B cell (primary cell): ENCODE measurements at places on chromosomes 4 and X.

- H3K27me3 ChIP-seq: no peaks in the 10 kb centered on the region
- H3K4me3 ChIP-seq: peak overlapping the region; percentile 86
- DNase-seq: peak; percentile 66
- H3K36me3 ChIP-seq: no peaks in the 10 kb centered on the region
- peak overlapping the region; percentile 78 for H3K27ac ChIP-seq
Observed at GRCh38 chr4:114599231-114599902, 760 bp downstream of the UGT8 start.

GRCh38 chr4:87930629-87931028 is 44.9 kb upstream of the SPP1 start:
- no peaks in the 10 kb centered on the region for H3K4me1 ChIP-seq
- H3K27ac ChIP-seq: no peak overlapping the region
- no peaks in the 10 kb centered on the region for H3K27me3 ChIP-seq
- no peak for DNase-seq

DNA sequence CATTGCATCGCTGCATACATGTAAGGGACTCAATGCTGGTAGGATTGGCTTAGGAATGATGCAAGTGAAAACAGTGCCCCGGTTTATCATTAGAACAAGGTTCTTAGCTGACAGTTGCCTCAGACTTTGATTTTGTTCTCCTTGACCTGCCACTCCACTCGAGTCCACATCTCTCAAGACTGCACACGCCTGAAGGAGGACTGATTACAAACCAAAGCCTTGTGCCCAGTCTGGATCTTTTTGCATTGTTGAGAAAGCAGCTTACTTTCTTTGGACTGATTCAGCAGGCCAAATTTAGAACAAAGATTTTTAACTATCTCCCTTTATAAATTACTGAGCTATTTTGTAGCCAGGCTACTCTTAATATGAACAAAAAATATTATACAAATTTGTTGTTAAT is 125.6 kb downstream of the PTTG2 start:
- no peaks in the 10 kb centered on the region for H3K27me3 ChIP-seq
- peaks cover 58% of the 10 kb centered on the region for H3K36me3 ChIP-seq
- no peak overlapping the region for H3K4me3 ChIP-seq

DNA sequence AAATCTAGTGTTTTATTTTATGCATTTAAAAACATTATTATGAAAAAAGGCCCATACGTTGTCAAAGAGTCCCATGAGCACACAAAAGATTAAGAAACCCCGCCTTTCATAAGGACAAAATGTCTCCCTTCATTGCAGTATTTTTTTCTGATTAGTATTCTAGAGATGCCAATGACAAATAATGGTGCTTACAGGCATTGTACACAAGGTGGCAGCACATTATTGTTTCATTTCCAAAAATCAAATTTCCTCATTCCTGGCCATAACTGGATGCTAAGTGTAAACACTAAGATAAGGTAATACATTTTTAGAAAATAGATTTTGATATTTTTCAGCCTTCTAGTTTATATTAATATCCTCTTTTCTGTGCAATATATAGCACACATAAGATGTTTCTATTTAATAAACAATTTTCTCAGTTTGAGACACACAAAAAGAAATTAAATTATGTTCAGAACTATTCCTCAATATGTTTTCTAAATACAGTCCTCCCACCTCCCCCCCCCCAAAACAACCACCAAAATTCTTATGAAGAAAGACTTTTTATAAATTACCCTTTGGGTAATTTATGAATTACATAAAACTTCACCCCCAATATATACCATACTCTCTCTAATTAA is 47.7 kb downstream of the TIGD2 start:
- no peak overlapping the region for H3K4me3 ChIP-seq
- H3K4me1 ChIP-seq: no peaks in the 10 kb centered on the region
- no peaks in the 10 kb centered on the region for H3K36me3 ChIP-seq
- H3K27me3 ChIP-seq: no peaks in the 10 kb centered on the region
- peak; percentile 57 for DNase-seq

DNA sequence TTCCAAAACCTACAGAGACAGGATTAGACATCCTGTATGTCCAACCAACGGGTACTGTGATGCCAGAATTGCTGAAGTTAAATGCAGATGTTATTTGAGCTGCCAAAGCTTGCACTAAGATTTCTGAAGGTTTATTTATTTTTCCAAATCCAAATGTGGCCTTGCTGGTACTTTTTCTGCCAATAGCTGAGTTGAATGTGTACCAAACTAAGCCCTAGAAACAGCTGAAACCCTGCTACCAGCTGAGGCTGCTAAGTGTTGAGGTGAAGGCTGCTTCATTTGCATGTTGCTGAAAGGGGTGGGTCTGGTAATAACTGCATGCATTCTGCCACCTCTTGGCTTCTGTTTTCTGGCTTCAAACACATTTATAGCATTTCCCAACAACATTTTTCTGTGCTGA is 366.5 kb downstream of the FAT4 start:
- no peak for DNase-seq
- H3K4me1 ChIP-seq: no peaks in the 10 kb centered on the region
- H3K27ac ChIP-seq: no peak overlapping the region
- H3K4me3 ChIP-seq: no peak overlapping the region
- H3K27me3 ChIP-seq: no peaks in the 10 kb centered on the region

DNA sequence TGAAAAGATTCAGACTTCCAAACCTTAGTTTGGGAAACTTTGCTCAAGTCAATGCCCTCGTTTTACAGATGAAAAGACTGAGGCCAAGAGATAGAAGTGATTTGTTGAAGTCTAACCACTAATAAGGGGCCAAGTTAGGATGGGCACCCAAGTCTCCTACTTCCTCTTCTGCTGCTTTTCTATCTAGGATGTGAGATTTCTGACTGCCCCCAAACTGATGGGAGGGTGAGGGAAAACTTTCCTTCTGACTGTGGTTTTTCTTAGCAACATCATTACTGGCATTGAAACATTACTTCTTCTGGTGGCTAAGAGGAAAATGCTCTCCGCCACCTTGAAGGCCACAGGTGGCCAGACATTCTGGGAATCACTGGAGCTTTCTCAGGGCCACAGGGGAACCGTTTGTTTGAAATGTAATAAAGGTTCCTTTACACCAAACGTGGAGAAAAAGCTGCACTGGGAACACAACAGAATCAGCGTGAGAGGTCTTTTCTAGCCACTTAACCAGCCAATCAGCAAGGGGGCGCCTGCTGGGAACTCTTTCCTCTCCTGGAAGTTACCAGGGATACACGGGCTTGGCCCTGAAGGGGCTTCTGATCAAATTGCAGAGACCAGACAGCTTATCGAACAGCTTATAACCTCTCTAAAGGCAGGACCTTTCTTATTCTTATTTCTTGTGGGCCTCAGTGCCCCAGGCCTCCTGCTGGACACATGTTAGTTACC is 115.9 kb upstream of the TEX13D start:
- H3K27ac ChIP-seq: no peak overlapping the region
- DNase-seq: no peak
- no peak overlapping the region for H3K4me3 ChIP-seq
- no peaks in the 10 kb centered on the region for H3K36me3 ChIP-seq
- peaks cover 38% of the 10 kb centered on the region for H3K4me1 ChIP-seq

GRCh38 chr4:137543198-137543597 is 10.9 kb upstream of the PCDH18 start:
- H3K4me3 ChIP-seq: no peak overlapping the region
- no peak for DNase-seq
- no peaks in the 10 kb centered on the region for H3K4me1 ChIP-seq
- H3K36me3 ChIP-seq: no peaks in the 10 kb centered on the region
- no peak overlapping the region for H3K27ac ChIP-seq

- DNase-seq: no peak
- H3K27ac ChIP-seq: no peak overlapping the region
- H3K4me3 ChIP-seq: no peak overlapping the region
- H3K36me3 ChIP-seq: no peaks in the 10 kb centered on the region
- no peaks in the 10 kb centered on the region for H3K4me1 ChIP-seq
Observed at GRCh38 chr4:147313108-147313507, 167.8 kb upstream of the EDNRA start.

DNA sequence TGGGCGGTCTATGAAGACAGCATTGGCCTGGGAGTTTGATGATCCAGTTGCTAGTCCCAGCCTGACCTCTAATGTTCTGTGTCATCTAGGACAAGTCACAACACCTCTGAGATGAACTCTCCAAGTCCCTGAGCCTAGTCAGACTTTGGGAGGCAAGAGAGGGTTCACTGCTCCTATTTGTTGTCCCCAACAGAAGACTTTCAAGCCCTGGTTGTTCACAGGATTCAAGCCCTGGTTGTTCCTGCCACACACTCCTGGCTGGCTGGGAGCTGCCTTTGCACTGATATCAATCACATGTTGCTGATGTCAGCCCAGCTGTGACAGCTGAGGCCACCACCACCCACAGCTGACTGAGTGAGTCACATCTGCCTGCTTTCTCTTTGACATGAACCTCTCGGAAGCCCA is 253.2 kb upstream of the RASGEF1B start:
- H3K4me3 ChIP-seq: no peak overlapping the region
- no peaks in the 10 kb centered on the region for H3K36me3 ChIP-seq
- peak; percentile 46 for DNase-seq

GRCh38 chr4:27148211-27148895 is 287.7 kb downstream of the STIM2 start:
- DNase-seq: no peak
- no peak overlapping the region for H3K4me3 ChIP-seq
- no peak overlapping the region for H3K27ac ChIP-seq
- no peaks in the 10 kb centered on the region for H3K4me1 ChIP-seq
- no peaks in the 10 kb centered on the region for H3K27me3 ChIP-seq
- H3K36me3 ChIP-seq: no peaks in the 10 kb centered on the region

GRCh38 chr4:102862747-102863146 is 6.0 kb upstream of the CISD2 start:
- peaks cover 10% of the 10 kb centered on the region for H3K4me1 ChIP-seq
- peak overlapping the region; percentile 27 for H3K27ac ChIP-seq
- H3K36me3 ChIP-seq: no peaks in the 10 kb centered on the region
- no peak for DNase-seq
- H3K27me3 ChIP-seq: no peaks in the 10 kb centered on the region

DNA sequence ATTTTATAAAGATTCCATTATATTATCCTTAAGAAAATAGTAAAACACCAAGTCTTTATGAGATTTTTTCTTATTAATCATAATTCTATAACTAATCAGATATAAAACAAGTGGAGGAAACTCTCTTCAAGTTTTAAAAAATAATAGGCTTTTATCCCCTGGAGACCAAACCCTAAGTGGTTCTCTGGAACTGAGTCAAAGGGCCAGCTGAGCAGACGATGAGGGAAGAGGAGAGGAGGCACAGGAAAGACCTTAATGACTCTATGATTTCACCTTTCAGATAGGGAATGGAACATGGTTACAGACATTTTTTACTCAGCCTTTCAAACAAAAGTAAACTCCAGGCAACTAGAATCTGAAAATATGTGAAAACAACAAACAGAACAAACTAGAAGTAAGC is 201.8 kb downstream of the SLC39A8 start:
- H3K4me3 ChIP-seq: no peak overlapping the region
- no peaks in the 10 kb centered on the region for H3K27me3 ChIP-seq
- DNase-seq: no peak
- no peaks in the 10 kb centered on the region for H3K36me3 ChIP-seq
- no peaks in the 10 kb centered on the region for H3K4me1 ChIP-seq
- H3K27ac ChIP-seq: no peak overlapping the region

GRCh38 chr4:95155759-95156451 is 392.9 kb downstream of the UNC5C start:
- no peaks in the 10 kb centered on the region for H3K4me1 ChIP-seq
- DNase-seq: no peak
- no peaks in the 10 kb centered on the region for H3K36me3 ChIP-seq
- H3K4me3 ChIP-seq: no peak overlapping the region

GRCh38 chr4:234178-234577 is 71.1 kb downstream of the ZNF732 start:
- no peak overlapping the region for H3K27ac ChIP-seq
- no peak for DNase-seq
- no peaks in the 10 kb centered on the region for H3K27me3 ChIP-seq
- no peaks in the 10 kb centered on the region for H3K36me3 ChIP-seq

DNA sequence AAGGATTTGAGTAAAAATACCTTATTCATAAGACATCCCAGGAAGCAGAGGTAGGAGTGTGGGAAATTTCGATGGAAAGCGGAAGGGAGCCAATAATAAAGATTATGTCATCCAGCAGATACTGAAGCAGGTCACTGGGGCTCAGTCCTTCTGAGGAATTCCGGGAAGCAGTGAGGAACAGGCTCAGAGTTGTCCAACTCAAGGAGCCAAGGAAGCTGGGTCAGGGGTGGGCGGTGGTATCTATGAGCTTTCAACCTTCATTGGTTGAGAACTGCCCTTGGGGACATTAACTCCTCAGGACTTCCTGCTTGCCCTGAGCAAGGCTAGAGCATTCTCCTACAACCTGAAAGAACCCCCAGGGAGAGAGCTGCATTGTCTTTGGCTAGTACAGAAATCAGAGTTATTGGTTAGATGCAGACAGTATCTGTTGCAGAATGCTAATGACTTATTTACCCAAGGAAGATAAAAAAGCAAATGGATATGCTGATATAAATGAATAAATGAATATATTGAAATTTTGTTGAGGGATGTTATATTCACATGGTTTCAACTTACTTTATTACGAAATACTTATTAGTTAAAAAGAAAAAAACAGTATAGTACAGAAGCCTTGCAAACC is 68.2 kb downstream of the DMP1 start:
- no peaks in the 10 kb centered on the region for H3K36me3 ChIP-seq
- no peak overlapping the region for H3K4me3 ChIP-seq
- H3K27ac ChIP-seq: no peak overlapping the region
- no peaks in the 10 kb centered on the region for H3K27me3 ChIP-seq
- no peaks in the 10 kb centered on the region for H3K4me1 ChIP-seq

GRCh38 chr4:83731609-83732008 is 195.7 kb downstream of the GPAT3 start:
- no peaks in the 10 kb centered on the region for H3K36me3 ChIP-seq
- H3K27me3 ChIP-seq: peaks cover 2% of the 10 kb centered on the region
- no peak overlapping the region for H3K27ac ChIP-seq
- H3K4me1 ChIP-seq: no peaks in the 10 kb centered on the region

DNA sequence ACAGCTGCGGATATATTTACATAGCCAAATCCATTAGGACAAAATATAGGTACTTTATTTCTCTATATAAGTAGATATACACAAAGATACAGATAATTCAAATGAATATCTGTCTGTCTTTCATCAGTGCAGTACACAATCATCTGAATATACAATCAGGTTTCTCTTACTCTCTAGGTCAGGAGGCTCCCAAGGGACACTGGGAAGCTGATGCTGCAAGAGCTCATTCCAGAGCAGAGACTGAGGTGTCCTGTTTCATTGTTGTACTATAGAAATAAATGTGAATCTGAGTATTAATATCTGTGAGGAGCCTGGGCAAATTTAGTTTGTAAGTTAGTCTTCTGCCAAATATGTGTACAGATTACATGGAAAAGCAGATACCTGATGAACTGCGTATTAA is 4.2 kb downstream of the TLL1 start:
- H3K27me3 ChIP-seq: peaks cover 34% of the 10 kb centered on the region
- peaks cover 4% of the 10 kb centered on the region for H3K4me1 ChIP-seq
- no peak overlapping the region for H3K4me3 ChIP-seq
- DNase-seq: no peak

DNA sequence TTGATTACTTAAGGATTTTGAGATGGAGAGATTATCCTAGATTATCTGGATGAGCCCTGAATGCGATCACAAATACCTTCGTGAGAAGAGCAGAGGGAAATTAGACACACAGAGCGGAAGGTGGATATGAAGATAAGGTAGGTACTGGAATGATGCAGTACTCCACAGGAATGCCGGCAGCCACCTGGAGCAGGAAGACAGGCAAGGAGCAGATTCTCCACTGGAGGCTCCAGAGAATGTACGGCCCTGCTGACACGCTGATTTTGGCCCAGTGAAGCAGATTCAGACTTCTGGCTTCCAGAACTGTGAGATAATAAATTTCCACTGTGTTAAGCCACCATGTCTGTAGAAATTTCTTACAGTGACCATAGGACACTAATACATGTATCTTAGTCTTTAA is 79.4 kb upstream of the PITX2 start:
- H3K27me3 ChIP-seq: no peaks in the 10 kb centered on the region
- no peak for DNase-seq
- H3K36me3 ChIP-seq: no peaks in the 10 kb centered on the region
- H3K4me1 ChIP-seq: peaks cover 12% of the 10 kb centered on the region
- no peak overlapping the region for H3K4me3 ChIP-seq
